ENCODE measurements at places on chromosomes 1 and 21.

DNA sequence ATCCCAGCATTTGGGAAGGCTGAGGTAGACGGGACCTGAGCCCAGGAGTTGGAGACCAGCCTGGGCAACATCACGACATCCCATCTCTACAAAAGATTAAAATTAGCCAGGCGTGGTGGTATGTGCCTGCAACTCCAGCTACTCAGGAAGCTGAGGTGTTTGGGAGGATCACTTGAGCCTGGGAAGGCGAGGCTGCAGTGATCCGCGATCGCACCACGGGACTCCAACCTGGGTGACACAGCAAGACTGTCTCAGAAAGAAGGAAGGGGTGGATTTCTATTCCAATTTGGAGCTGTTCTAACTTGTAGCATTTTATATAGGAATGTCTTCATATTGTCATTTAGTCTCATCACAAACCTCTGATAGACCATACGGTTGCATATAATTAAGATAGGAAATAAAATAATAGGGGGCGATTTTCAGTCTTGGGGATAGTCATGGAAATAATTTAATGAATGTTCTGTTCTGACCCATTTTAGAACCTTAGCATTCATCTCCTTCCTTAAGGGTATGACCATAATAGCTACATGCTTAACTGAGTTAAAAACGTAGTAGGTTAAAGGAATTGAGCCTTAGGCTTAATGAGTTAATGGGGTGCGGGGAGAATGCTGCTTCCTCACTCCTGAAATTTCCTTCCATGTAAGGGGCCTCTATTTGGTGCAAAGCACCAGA lies 93.1 kb downstream of the ADCY10 start:
- DNase-seq, result no peak

DNA sequence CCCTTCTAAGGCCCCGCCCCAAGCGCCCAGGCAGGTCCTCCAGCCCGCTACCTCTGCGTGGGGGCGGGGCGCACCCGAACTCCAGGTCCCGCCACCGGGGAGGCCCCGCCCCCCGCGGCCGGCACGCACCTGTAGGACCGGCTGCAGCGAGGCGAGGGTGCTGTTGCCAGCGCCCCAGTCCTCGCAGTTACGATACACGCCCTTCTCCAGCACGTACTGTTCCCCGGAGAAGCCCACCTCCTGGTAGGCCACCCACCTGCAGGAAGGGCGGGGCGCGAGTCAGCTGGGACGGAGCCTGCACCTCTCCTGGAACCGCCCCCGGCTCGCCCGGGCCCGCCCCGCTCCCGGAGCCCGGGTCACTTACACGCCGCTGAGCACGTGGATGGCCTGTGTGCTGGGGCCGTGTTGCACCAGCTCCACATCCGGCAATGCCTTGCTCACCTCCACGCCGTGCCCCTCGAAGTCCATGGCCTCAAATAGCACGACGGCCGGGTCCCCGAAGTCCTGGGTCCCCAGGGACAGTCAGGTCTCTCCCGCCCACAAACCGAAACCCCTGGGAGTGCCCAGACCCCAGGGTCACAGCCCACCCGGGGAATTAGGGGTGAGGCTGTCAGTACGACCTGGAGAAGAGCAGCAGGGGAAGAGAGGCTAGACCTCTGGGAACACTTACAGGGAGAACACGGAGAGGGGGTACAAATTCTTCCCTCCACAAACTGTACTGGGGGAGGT lies 17.3 kb downstream of the CRYBG2 start:
- DNase-seq, result no peak

DNA sequence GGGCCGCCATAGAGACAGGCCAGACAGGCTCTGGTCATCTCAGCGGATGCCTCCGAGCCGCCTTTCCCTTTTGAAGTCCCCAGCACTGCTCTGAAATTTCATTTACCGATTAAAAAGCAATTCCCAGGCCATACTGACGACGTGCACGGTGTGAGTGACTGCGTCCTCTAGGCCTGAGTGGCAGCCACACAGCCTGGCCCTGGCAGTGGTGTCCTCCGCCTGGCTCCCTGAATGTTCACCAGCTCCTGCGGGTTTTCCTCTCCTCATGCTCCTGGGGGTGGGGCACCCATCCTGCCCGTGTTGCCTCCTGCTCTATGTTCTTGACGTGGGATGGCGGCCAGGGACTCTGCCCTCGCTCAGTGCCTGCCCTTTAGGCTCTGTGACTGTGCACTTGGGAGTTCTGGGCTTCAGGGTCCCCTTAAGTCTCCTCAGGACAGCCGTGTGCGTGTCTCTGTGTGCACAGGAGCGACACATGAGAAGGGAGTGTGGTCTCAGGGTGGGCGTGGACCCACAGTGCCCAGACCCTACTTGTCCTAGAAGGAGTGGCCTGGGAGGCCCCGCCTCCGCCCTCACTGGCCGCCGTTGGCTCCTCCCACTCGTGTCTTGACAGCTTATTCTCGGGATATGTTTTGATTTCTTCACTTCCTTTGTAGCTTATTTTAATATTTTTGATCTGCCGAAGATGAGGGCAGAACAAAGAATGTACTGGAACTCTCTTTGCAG lies 3.6 kb downstream of the SKI start:
- no peak for DNase-seq

- no peak for DNase-seq
These were observed 2.7 kb downstream of the USP25 start for GRCh38 chr21:15732290-15732995.

- DNase-seq, result no peak
These were observed 67.4 kb upstream of the DMRTA2 start for GRCh38 chr1:50490640-50491039.

All from BJ (cell line).